B cell (primary cell): ENCODE measurements at places on chromosomes 13 and 19. TPM values are rescaled to one million over a fixed set of nuclear protein-coding genes. Genes with fewer than 3 reads are reported as not detected.

TTYH1 gene
- not detected in 2 replicates for total RNA-seq

GRCh38 chr13:40445557-40445990, 220.9 kb downstream of the FOXO1 start:
- no peaks in the 10 kb centered on the region for H3K36me3 ChIP-seq
- no peaks in the 10 kb centered on the region for H3K27me3 ChIP-seq
- H3K4me3 ChIP-seq, result no peak overlapping the region
- DNase-seq, result peak; percentile 97
- peaks cover 57% of the 10 kb centered on the region for H3K4me1 ChIP-seq
- peak overlapping the region; percentile 93 for H3K27ac ChIP-seq

DNA sequence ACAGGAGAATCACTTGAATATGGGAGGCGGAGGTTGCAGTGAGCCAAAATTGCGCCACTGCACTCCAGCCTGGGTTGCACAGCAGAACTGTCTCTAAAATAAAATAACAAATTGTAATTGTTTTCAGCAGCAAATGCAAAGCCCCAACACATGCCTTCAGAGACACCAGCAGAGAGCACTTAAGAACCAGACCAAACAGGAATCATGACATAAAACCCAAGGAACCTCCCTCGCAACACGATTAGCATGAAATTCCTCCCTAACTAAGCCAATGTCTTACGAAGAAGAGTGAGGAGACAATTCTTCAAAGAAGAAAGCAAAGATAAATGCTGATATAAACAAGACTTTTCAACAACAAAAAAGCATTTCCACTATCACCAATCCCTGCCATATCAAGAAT, 40.1 kb downstream of the PSPC1 start:
- H3K4me1 ChIP-seq, result no peaks in the 10 kb centered on the region
- H3K4me3 ChIP-seq, result no peak overlapping the region
- H3K27me3 ChIP-seq, result no peaks in the 10 kb centered on the region
- peaks cover 3% of the 10 kb centered on the region for H3K36me3 ChIP-seq
- DNase-seq, result no peak

GRCh38 chr13:112567161-112567862, 20.6 kb downstream of the TUBGCP3 start:
- no peak overlapping the region for H3K27ac ChIP-seq
- H3K4me1 ChIP-seq, result no peaks in the 10 kb centered on the region
- H3K27me3 ChIP-seq, result no peaks in the 10 kb centered on the region

DNA sequence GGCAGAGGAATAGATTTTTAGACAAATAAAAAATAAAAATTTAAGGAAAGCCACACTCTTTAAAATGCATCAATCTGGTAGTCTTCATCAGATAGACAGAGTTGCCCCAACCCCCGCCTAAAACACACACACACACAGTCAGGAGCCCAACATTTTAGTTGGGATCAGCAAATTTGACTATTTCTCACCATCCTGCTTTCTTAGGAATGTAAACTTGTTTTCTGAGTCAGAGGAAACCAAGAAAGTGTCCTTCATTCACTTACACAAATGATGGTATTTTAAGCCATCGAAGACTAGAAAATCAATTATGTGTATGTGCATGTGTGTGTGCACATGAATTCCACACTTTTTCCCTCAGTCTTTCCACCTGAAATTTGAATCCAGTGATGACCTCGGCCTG, 1657.5 kb downstream of the SLITRK1 start:
- no peak for DNase-seq
- H3K27me3 ChIP-seq, result no peaks in the 10 kb centered on the region
- H3K27ac ChIP-seq, result no peak overlapping the region
- no peak overlapping the region for H3K4me3 ChIP-seq
- H3K4me1 ChIP-seq, result no peaks in the 10 kb centered on the region

DNA sequence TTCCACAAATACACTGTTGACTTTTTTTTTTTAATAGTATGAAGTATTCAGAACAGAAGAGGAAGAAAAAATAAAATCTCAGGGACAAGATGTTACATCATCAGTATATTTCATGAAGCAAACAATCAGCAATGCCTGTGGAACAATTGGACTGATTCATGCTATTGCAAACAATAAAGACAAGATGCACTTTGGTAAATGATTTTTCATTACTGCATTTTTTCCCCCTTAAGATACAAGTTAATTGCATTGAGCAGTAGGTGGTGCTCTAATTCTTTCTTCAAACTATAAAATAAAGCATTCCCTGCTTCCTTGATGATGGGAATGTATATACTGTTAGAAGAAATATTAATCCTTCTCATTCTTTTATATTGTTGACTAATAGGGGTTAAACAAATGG, 17.1 kb downstream of the UCHL3 start:
- H3K4me1 ChIP-seq, result no peaks in the 10 kb centered on the region
- DNase-seq, result no peak
- H3K27ac ChIP-seq, result no peak overlapping the region
- H3K27me3 ChIP-seq, result no peaks in the 10 kb centered on the region

GRCh38 chr13:22127277-22128164, 456.6 kb downstream of the FGF9 start:
- no peaks in the 10 kb centered on the region for H3K36me3 ChIP-seq
- no peak overlapping the region for H3K27ac ChIP-seq
- no peaks in the 10 kb centered on the region for H3K27me3 ChIP-seq
- H3K4me3 ChIP-seq, result no peak overlapping the region

FLT3LG gene
- 27.8 and 31.0 TPM in 2 replicates for total RNA-seq

ZNF414 gene
- total RNA-seq, result 40.7 and 43.8 TPM in 2 replicates

- no peak overlapping the region for H3K27ac ChIP-seq
- DNase-seq, result peak; percentile 34
- no peaks in the 10 kb centered on the region for H3K4me1 ChIP-seq
- H3K36me3 ChIP-seq, result no peaks in the 10 kb centered on the region
These were observed 132.7 kb downstream of the ZDHHC20 start for GRCh38 chr13:21326155-21327031.

- no peak overlapping the region for H3K4me3 ChIP-seq
- H3K27ac ChIP-seq, result no peak overlapping the region
- H3K27me3 ChIP-seq, result no peaks in the 10 kb centered on the region
- peaks cover 2% of the 10 kb centered on the region for H3K36me3 ChIP-seq
- DNase-seq, result no peak
- H3K4me1 ChIP-seq, result peaks cover 3% of the 10 kb centered on the region
These were observed 12.2 kb upstream of the ZNF888 start for GRCh38 chr19:52935434-52935833.

DNA sequence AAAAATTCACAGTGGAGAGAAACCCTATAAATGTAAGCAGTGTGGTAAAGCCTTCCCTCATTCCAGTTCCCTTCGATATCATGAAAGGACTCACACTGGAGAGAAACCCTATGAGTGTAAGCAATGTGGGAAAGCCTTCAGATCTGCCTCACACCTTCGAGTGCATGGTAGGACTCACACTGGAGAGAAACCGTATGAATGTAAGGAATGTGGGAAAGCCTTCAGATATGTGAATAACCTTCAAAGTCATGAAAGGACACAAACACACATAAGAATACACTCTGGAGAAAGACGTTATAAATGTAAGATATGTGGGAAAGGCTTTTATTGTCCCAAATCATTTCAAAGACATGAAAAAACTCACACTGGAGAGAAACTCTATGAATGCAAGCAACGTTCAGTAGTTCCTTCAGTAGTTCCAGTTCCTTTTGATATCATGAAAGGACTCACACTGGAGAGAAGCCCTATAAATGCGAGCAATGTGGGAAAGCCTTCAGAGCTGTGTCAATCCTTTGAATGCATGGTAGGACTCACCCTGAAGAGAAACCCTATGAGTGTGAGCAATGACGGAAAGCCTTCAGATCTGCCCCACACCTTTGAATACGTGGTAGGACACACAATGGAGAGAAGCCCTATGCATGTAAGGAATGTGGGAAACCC, 16.1 kb upstream of the ZNF439 start:
- H3K4me3 ChIP-seq, result no peak overlapping the region
- no peaks in the 10 kb centered on the region for H3K4me1 ChIP-seq
- H3K36me3 ChIP-seq, result peaks cover 29% of the 10 kb centered on the region

GRCh38 chr13:63396746-63397145, 1981.1 kb upstream of the PCDH20 start:
- no peak overlapping the region for H3K4me3 ChIP-seq
- no peaks in the 10 kb centered on the region for H3K4me1 ChIP-seq
- H3K36me3 ChIP-seq, result no peaks in the 10 kb centered on the region
- no peak overlapping the region for H3K27ac ChIP-seq
- no peaks in the 10 kb centered on the region for H3K27me3 ChIP-seq

PRSS57 gene
- not detected in 2 replicates for total RNA-seq

DNA sequence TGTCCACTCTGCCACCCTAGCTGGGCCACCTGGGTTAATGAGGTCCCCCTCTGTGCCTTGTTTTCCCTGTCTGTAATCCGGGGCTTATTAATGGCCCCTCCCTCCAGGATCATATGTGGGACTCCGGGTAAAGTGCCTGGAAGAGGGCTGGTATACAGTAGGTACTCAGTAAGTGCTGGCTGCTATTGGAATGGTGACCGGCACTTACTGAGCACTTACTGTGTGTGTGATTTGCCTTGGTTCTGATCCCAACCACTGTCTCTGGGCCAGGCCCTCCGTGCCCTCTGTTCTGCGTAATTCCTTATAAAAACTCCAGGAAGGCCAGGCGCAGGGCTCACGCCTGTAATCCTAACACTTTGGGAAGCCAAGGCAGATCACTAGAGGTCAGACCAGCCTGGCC, 30.9 kb upstream of the NCCRP1 start:
- no peaks in the 10 kb centered on the region for H3K27me3 ChIP-seq
- H3K36me3 ChIP-seq, result no peaks in the 10 kb centered on the region
- H3K4me1 ChIP-seq, result no peaks in the 10 kb centered on the region
- no peak overlapping the region for H3K27ac ChIP-seq
- DNase-seq, result no peak

DNA sequence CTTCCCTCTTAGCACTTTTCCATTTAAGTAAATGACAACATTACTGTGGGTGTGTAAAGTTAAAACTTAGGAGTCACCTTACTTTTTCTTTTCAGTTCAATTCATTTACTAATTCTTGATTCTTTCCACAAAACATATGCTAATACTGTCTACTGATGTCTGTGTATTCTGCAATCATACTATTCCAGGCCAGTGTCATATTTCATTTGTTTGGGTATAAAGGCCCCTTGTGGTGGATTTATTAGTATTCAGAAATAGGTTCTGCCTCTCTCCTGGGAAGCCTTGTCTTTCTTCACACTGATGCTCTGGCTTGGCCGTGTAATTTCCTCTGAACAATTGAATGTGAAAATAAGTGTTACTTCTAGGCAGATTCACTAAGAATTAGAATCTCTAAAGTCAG, 621.9 kb upstream of the SPRY2 start:
- no peak overlapping the region for H3K4me3 ChIP-seq
- H3K27ac ChIP-seq, result no peak overlapping the region
- H3K4me1 ChIP-seq, result no peaks in the 10 kb centered on the region
- no peaks in the 10 kb centered on the region for H3K36me3 ChIP-seq

- H3K4me3 ChIP-seq, result no peak overlapping the region
- no peak for DNase-seq
- H3K27me3 ChIP-seq, result no peaks in the 10 kb centered on the region
- H3K36me3 ChIP-seq, result no peaks in the 10 kb centered on the region
- peaks cover 5% of the 10 kb centered on the region for H3K4me1 ChIP-seq
These were observed 13.6 kb upstream of the STRN4 start for GRCh38 chr19:46759817-46760333.

LYPD3 gene
- 0.27 TPM in 1 of 2 replicates, not detected in the other for total RNA-seq

ZNF793 gene
- total RNA-seq, result 12.2 and 12.7 TPM in 2 replicates

METTL21C gene
- total RNA-seq, result not detected in 2 replicates

- no peak for DNase-seq
- H3K36me3 ChIP-seq, result no peaks in the 10 kb centered on the region
- no peaks in the 10 kb centered on the region for H3K27me3 ChIP-seq
- H3K4me1 ChIP-seq, result peaks cover 17% of the 10 kb centered on the region
These were observed 3.0 kb upstream of the NDFIP2 start for GRCh38 chr13:79477968-79478367.

DNA sequence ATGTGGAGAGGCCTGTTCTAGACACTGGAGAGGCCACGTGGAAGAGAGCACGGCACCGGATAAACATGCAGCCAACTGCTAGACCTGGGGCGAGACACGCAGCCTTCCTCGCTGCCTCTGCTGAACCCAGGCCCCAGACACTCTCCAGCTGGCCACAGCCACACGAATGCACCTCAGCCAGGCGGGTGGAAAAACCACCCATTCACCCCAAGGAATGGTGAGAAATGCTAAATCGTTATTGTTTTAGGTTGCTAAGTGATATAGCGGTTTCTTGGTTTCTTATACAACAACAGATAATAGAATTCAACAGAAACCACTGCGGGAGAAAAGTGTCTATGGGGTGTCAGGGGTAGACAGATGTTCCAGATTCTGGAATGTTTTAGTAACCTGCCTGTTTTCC, 52.5 kb downstream of the STK24 start:
- no peak for DNase-seq
- no peaks in the 10 kb centered on the region for H3K36me3 ChIP-seq
- H3K4me3 ChIP-seq, result no peak overlapping the region
- H3K4me1 ChIP-seq, result peaks cover 44% of the 10 kb centered on the region
- peak overlapping the region; percentile 10 for H3K27ac ChIP-seq

- H3K27ac ChIP-seq, result peak overlapping the region; percentile 70
- no peaks in the 10 kb centered on the region for H3K27me3 ChIP-seq
- H3K36me3 ChIP-seq, result no peaks in the 10 kb centered on the region
- peaks cover 19% of the 10 kb centered on the region for H3K4me1 ChIP-seq
- DNase-seq, result peak; percentile 73
These were observed 518 bp downstream of the NUDT19 start for GRCh38 chr19:32691952-32692726.

APC2 gene
- total RNA-seq, result 0.12 and 0.15 TPM in 2 replicates

IL4I1 gene
- total RNA-seq, result 3.1 and 3.9 TPM in 2 replicates

DNA sequence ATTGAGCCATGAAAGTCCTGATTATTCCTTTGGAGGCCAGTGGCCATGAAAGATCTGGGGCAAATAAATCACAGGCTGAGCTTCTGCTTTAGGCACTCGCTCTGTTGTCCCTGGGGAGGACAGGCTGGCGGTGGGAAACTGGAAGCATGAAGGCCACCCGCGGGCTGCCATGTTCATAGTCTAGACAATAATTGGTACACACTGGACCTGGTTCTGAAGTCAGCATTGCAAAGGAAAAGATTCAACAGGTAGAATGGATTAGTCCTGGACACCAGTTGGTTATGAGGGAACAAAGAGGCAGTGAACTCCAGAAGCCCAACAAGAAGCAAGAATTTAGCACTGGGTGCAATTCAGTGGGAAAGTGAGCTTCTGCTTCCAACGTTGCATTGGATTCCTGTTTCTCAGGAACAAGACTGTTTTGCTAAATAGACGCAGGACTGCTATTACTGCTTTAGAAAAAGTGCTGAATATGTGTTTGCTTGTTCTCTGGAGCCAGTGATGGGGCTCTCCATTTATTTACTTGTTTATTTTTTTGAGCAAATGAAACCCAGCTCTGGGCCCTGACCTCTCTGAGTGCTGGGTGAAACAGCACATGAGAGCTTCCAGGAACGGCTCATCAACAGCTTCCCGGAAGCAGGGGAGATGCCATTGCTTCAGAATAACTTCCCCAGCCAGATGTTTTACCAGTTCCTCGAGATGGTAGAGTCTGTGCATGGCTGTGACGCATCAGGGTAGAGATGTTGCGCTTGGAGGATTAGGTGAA, 336.4 kb downstream of the ZNF536 start:
- H3K27ac ChIP-seq, result no peak overlapping the region
- no peak overlapping the region for H3K4me3 ChIP-seq
- no peaks in the 10 kb centered on the region for H3K4me1 ChIP-seq
